ENCODE measurements at places on chromosomes 16 and 17. TPM values are rescaled to one million over a fixed set of nuclear protein-coding genes. Genes with fewer than 3 reads are reported as not detected.

DNA sequence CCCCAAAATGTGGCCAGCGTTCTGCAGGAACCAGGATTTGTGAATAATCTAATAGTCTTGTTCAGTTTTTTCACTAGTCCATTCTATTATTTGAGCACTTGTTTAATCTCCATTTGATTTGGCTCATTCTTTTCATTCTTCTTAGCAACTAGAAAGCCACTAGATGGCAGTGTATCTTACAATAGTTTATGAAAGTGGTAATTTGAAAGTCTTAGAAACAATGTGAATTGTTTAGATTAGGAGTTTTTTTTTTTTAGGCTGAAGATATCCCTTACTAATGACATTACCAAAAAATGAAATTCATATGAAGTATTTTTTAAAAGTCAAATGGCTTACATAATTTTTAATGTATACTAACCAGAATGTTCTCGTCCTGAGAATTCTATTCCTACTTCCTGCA is 6.7 kb downstream of the ERI2 start:
- no peak for ATAC-seq

Gene C16orf96
- total RNA-seq = 0.04 TPM

Gene ITGAL
- 2.0 TPM for total RNA-seq

- peak; percentile 94 for ATAC-seq
Measured at GRCh38 chr16:1929578-1930337, 11.5 kb upstream of the HS3ST6 start.

Gene IRF8
- 2.2 TPM for total RNA-seq

Gene OTOA
- 0.04 TPM for total RNA-seq

DNA sequence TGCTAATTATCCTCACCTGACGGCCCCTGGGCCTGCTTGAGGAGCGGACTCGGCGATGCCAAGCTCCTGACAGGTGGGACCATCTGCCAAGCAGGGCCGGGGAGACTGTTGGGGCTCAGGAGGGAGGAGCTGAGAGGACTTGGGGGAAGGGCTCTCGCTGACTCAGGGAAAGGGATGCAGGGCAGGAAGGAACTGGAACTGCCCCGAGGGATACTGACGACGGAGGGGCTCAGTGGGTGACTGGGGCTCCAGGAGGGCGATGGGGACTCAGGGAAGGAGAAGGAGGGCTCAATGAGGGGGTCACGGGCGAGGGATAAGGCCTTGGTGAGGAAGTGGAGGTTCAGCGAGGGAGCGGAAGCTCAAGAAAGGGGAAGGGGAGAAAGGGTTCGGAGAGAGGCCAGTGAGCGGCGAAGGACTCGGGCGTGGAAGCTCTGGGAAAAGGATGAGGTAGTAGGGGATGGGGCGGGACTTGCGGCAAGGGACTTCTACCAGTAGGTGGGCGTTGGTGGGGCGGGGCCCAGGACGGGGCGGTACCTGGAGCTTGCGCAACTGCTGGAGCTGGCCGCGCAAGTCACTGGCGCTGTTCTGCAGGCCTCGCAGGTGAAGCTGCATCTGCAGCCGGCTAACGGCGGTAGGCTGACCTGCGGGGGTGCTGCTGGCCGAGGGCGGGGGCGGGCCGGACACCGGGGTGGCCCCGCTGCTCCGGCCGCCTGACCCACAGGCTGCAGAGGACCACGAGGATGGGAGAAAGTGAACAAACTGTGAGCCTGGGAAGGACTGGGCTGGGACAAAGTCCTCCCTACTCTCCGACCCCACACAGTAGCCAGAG is 46.5 kb downstream of the SRCIN1 start:
- peak; percentile 68 for ATAC-seq

GRCh38 chr17:77451245-77451893 is 310.6 kb downstream of the SEC14L1 start:
- peak; percentile 49 for ATAC-seq

GRCh38 chr16:9761870-9762269 is 420.4 kb downstream of the GRIN2A start:
- ATAC-seq = no peak

- ATAC-seq = no peak
Measured at GRCh38 chr17:2082003-2082781, 27.3 kb downstream of the HIC1 start.

DNA sequence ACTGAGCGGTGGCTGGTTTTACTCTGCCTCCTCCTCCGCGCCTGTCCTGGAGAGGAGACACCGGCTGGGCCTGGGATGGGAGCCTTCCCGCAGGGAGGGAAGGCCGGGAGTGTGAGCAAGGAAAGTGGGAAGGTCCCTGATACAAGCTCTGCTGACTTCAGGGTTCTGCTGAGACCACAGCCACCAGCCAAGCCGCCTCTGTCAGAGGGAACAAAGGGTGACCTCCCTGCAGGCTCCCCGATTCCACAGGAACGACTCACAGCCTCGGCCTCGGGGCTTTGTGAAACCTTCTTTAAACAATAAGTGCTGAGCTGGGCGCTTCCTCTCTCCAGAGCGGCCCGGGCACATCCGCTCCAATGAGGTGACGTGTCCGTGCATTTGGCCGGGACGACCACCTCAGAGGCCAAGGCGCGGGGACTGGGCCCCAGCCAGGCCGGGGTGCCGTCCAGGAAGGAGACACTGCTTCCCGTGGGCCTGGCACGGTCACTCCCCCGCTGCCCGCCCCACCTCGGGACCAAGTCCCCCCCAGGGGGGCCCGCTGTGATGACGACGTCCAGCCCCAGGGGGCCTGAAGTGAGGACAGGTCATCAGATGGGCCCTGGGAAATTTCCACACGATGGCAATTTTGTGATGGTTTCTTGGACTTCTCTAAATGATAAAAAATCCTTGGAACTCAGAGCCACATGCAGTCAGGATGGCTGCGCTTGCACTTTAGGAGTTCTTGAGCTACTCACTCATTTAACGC is 11.8 kb upstream of the CIBAR2 start:
- ATAC-seq = peak; percentile 67

- no peak for ATAC-seq
Measured at GRCh38 chr17:78306913-78307312, 53.0 kb downstream of the SOCS3 start.

GRCh38 chr17:43906951-43907424 is 348 bp downstream of the MPP2 start:
- ATAC-seq = no peak

- peak; percentile 68 for ATAC-seq
Measured at GRCh38 chr17:47955497-47956461, 1.9 kb downstream of the PRR15L start.

Data from esophagus mucosa (tissue), 1 donor.